ENCODE measurements at places on chromosomes 12 and 14.

GRCh38 chr14:63182968-63183367, 21.3 kb upstream of the RHOJ start:
- DNase-seq, result no peak

GRCh38 chr12:65094722-65095121, 26.4 kb downstream of the WIF1 start:
- no peak for DNase-seq

GRCh38 chr12:90335566-90335965, 619.4 kb downstream of the CCER1 start:
- DNase-seq, result no peak

- DNase-seq, result no peak
Observed at GRCh38 chr14:20179880-20180279, 10.8 kb upstream of the OR11G2 start.

GRCh38 chr12:11960646-11961045, 110.1 kb upstream of the BCL2L14 start:
- DNase-seq, result no peak

- DNase-seq, result peak; percentile 53
Observed at GRCh38 chr14:93431036-93431670, 414 bp downstream of the UNC79 start.

DNA sequence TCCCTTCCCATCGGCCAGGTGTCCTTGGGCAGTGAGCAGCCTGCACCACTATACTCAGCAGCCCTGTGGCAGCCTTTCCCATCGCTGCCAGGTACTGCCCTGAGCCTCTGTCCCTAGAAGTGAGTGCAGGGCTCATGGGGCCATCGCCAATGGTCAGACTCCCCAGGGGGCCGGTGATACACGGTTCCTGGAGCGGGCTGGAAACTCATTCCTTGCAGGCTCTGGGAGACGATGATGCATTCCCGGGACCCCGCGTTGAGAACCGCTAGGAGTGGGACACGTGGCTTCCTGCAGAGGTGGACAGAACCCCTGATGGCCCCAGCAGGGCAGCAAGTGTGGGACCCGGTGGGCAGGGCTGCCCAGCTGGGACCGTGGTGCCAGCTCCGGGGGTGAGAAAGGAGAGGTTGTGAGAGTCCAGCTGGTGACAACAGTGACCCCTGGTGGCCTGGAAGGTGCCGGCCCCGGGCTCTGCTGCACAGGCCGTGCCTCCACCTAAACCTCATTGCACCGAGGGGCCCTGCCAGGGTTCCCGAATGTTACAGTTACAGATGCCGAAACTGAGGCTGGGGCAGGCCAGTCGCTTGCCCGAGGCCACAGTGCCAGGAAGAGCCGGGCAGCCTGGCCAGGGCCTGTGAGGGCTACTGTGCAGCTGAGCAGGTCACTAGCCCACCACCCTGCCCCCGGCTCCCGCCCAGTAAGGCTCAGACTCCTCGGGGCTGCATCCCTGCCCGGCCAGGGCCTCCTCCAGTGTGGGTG, 33.8 kb downstream of the FBRSL1 start:
- DNase-seq, result peak; percentile 81

DNA sequence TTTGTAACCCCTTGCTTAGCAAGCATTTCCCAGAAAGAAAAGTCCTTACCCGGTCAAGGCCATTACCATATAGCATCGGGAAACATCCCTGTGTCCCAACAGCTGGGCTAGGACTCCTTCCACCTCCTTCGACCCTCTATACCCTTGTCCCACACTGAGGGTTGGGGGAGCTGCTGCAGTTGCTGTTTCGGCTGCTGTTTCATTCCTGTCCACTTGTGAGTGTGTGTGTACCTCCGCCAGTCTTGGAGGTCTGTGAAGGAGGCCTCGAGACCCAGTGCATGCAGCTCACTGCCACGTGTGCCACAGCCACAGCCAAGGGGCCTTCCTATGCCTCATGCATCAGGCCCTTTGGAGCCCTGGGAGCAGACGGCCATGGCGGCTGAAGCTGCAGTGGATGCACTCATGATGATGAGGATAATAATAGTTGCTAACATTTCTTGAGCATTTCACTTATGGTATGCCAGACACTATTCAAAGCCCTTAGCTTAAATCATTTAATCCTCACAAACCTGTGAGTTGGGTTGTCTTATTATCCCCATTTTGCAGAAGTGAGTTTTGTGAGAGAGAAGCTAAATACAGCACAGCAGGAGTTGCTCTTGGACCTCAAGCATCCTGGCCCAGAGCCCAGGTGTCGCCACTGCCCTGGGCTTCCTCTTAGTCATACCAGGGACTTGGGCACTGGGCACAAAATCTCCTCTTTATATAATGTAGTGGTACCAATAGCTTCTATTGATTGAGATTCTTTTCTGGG, 156.5 kb downstream of the PRKCH start:
- DNase-seq, result no peak

DNA sequence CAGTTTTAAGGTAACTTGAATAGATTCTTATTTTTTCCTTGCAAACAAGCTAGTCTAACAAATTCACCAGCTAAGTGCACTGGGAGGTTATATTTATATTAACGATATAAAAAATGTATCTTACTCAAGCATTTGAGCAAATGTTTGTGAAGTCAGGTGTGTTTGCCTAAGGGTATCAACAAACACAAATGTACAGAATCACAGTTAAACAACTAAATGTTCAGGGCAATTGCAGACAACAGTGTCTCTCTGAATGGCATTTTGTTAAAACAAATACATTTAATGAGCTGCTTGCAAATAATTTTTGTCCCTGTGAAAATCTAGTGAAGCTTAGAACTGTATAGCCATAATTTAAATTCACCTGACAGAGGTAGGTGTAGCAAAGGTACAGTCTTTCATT, 28.2 kb upstream of the FLRT2 start:
- no peak for DNase-seq

All from hematopoietic multipotent progenitor cell treated with erythropoietin and hydrocortisone succinate and interleukin-3 and kit ligand, for 6 days (in vitro differentiated cells).